ENCODE measurements at places on chromosomes 4 and X.

- DNase-seq: no peak
Observed at GRCh38 chrX:132463411-132463810, 25.4 kb downstream of the MBNL3 start.

DNA sequence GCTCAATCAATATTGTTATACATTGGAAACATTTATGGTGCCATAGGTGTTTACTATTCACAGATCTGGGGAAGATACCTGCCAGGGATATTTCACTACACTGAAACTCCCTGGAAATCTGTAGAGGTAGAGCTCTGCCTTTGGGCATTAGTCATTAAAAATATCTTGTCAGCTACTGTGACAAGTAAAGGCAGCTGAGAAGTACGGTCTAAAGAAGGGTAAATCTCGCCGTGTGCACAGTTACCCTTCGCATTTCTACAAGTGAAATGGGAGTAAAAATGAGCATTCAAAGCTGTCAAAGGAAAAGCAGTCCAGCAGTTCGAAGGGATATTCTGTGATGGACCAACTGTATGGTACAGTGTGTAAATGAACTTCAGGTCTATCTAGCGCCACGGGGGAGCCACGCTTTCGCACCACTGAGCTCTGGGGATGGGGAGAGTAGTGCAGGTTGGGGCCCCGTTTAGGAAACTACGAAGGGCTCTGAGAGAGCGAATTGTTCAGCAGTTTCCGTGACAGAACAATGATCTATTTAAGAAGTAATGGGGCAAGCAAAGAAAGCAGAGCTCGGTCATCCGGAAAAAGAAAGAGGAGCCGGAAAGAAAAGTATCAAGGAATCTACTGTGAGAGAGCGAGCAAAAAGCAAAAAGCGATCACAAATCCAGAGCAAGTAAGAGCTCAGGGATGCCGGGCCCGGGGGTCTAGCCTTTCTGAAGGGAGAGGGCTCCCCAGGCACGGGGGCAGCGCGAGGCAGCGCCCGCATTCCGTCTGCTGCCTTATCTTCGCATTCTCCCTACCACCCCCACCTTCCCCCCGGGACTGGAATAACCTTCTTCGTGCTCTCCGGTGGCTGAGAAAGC is 646 bp downstream of the TIGD4 start:
- peak; percentile 17 for DNase-seq

DNA sequence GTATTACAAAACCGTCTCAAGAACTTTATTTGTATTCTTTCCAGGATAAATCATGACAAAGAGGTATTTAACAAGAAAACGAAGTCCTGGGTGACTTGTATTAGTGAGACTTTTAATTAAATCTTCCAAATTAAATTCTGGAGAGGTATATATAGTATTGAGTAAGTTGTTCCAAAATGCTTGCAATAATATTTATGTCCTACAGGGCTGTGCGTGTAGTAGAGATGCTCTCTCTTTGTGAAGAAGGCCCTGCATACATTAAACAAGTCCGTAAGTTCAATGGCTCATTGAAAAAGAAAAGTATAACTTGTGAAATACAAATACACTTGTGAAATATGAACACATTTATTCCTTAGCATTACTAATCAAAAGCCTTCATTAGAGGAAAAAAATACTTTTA is 211.4 kb downstream of the ARHGAP24 start:
- DNase-seq: no peak

GRCh38 chr4:181077341-181077740 is 1165.9 kb upstream of the TENM3 start:
- no peak for DNase-seq

- no peak for DNase-seq
Observed at GRCh38 chr4:955161-955921, 18.0 kb downstream of the DGKQ start.

All from HEK293T (cell line).